ENCODE measurements at places on chromosomes 4 and X.
A peak's percentile ranks its signal among the peaks of the same experiment; 100 is the strongest.

DNA sequence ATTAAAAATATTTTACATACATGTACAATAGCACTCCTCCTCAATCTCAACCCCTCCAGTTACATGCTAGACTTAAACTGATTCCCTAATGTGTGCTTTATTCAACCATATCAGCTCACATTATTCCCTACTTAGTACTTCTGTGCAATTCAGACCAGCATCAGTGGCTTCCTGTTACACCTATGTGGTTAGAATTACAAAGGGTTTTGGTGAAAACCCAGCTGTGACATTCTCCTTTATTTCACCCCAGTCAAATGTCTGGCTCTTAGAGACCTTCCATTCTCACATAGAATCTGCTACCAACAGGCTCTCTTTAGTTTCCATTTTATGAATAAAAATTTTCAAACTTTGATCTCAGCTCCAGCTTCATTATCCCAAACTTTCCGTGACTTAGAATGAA lies 85.2 kb upstream of the SLC7A11 start:
- DNase-seq, result no peak

DNA sequence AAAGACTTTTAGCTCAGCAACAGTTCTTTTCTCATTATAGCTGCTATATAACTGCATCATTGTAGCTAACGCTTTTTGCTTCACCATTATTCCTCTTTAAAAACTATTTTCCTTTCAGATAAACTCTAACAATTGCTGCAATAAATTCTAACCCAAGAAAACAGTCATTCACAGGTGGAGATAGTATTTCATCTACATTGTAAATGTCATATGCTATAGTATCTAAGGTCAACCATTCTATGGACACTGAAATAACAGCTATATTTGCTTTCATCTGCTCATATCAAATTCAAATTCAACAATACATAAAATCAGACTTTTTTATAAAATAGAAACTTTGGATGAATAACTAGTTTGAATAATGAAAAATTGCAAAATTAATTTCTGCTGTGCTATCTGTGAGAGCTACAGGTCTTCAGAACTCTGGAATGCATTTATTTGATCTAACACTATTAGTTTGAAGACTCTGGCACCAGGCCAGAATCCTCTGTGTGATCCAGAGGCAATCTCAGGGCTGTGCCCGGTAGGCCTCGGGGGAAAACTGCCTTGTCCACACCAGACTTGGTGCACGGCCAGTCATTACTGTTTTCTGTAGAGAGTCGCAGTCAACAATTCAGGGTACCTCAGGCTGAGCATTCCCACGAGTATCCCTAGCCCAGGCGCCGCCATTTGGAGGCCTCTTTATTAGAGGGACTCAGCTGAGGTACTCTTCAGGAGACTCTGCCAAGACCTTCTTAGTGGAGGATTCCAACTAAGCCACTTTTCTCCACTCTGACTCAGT lies 332.4 kb downstream of the SLC7A11 start:
- no peak for DNase-seq

- no peak for DNase-seq
These were observed at the start of gene ESX1 for GRCh38 chrX:104254442-104255115. Gene ESX1, minus strand, starts transcription at chrX:104254933. Its CDS starts 84 bp downstream, at chrX:104254849.

- no peak for DNase-seq
These were observed 644.9 kb upstream of the PITX2 start for GRCh38 chr4:111267786-111268185.

DNA sequence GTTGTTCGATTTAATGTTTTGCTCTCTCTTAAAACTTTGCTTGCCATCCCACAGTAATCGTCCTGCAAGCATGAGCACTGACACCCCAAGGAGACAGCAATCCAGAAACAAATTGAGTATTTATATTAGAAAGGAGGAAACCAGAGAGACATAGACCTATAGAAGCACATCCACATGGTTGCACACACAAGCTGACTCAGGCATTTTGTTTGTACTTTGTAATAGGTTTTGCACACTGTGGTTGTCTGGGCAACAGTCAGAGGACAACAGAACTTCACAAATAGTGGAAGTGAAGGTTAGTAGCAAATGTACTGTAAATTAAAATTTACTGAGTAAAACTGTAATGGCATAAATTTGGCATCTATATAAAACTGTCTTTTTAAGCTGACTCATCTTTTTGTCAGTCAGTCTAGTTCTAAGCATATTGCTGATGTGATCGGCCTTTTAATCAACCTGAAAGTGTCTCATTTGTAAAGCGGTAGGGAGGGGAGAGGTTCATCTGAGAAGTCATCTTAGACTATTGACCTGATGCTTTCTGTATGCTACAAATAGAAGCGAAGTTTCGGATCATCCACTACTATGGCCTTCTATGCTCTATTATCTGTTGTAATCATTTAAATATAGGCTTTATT lies 1624.7 kb downstream of the ARAP2 start:
- no peak for DNase-seq

- no peak for DNase-seq
These were observed 143.7 kb upstream of the PABPC4L start for GRCh38 chr4:134345244-134345643.

- no peak for DNase-seq
These were observed 27.7 kb upstream of the PROM1 start for GRCh38 chr4:16111533-16111932.

- DNase-seq, result no peak
These were observed 149.6 kb upstream of the MID1 start for GRCh38 chrX:10769696-10770619.

- DNase-seq, result no peak
These were observed 49.5 kb downstream of the GAK start for GRCh38 chr4:882646-883045.

- DNase-seq, result peak; percentile 86
These were observed 10.7 kb downstream of the LIAS start for GRCh38 chr4:39469429-39470077.

GRCh38 chr4:6582889-6583490 lies 8.0 kb downstream of the MAN2B2 start:
- peak; percentile 30 for DNase-seq

- DNase-seq, result no peak
These were observed 43.2 kb downstream of the PGRMC2 start for GRCh38 chr4:128244379-128244778.

DNA sequence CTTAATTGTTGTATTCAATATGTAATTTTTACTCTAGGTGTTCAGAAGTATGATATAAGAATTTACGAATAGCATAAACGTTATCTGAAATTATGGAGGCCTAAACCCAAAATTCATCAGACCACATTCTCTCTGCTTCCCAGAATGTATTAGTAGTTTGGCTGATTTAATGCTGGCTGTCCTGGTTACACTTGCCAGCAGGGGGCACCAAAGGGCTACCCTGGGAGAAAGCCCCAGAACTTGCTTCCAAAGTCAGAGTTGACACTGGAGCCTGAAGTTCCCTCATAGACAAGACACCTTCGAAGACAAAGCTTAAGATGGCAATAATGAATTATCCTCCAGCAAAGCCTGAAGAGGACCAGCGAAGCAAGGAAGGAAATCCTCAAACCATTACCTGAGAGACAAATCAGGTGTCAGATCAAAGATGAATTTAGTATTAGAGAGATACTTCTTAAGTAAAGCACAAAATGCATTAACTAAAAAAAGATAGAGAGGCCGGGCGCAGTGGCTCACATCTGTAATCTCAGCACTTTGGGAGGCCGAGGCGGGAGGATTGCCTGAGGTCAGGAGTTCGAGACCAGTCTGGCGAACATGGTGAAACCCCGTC lies 11.3 kb upstream of the ANOS1 start:
- DNase-seq, result peak; percentile 34

- DNase-seq, result no peak
These were observed 98.2 kb downstream of the YIPF7 start for GRCh38 chr4:44553180-44553579.

DNA sequence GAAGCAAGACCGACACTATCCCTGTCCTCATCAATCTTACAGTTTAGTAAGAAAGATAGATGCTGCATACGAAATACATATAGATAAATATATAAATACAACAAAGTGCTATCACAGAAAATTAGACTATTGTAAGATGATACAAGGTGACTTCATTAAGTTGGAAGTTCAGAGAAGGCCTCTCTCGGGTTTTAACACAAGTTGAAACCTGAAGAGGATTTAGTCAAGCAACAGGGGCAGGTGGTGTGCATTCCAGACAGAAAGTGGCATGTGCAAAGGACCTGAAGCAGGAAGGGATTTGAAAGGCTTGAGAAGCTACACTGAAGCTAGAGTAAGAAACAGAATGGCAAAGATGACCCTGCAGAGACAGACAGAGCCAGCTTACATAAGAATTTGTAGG lies 36.5 kb downstream of the USP46 start:
- no peak for DNase-seq

GRCh38 chr4:183633476-183634400 lies 25.2 kb downstream of the RWDD4 start:
- DNase-seq, result no peak

DNA sequence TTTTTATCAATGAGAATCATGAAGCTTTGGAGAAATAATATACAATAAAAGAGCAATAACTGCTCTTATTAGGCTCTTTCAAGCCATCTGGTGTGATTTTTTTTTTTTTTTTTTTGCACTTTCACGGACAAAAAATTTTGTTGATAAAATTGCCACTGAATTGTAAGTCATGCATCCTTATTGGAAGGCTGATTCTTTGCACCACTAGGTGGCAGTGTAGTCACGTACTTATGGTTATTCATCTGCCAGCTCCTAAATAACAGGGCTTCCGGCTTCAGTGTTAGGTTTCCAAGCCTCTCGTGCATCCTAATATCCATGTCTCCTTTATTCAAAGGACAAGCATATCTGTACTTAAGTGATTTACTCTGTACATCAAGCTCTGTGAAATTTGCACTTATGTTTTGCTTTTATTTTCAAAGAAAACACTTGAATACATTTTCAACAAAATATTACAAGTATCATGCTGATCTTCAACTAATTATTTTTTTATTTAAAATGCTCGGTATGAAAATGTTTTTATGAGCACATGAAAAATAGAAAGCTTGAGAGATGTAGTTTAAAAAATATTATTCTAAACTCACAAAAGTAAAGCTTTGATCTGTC lies 1578.3 kb upstream of the TENM3 start:
- DNase-seq, result peak; percentile 79

- DNase-seq, result no peak
These were observed 19.1 kb upstream of the ABRAXAS1 start for GRCh38 chr4:83503974-83504373.

DNA sequence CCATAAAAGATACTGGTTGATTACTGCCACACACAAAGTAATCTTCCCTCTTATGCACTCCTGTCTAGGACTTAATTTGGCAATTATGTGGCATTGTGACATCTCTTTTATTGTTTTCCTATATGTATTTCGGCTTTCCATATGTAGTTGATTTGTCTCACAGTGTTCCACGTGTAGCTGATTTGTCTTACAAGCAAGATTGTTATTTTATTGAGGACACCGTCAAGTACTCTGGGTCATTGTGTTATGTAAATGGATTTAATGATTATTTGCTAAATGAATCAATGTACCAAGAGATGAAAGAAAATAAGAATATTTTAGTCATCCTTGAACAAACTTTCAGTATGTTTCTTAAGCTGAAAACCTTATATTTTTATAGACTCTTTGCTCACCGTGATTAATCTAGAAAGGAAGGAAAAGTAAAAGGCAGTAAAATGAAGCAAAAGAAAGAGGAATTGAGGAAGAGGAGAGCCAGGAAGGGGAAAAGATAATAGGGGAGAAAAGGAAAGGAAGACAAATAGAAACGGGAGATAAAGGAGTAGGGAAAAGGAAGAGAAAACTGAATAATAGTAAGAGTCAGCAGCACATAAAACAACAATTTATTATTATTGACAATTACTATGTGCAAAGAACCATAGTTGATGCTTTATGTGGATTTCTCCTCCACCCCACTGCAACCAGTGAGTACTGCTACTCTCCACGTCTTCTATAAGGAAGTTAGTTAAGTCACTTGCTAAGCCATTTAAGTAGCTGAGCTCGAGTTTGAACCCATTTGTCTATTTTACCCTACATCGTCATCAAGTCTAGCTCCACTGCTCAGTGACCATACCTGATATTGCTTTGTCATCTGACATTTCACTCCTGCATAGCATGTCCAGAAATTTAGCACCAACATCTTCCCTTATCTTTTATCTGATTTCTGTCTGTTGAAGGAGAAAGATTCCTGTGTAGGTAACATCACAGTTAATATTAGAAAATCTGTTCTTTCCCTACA lies 336.5 kb downstream of the BMPR1B start:
- DNase-seq, result no peak

DNA sequence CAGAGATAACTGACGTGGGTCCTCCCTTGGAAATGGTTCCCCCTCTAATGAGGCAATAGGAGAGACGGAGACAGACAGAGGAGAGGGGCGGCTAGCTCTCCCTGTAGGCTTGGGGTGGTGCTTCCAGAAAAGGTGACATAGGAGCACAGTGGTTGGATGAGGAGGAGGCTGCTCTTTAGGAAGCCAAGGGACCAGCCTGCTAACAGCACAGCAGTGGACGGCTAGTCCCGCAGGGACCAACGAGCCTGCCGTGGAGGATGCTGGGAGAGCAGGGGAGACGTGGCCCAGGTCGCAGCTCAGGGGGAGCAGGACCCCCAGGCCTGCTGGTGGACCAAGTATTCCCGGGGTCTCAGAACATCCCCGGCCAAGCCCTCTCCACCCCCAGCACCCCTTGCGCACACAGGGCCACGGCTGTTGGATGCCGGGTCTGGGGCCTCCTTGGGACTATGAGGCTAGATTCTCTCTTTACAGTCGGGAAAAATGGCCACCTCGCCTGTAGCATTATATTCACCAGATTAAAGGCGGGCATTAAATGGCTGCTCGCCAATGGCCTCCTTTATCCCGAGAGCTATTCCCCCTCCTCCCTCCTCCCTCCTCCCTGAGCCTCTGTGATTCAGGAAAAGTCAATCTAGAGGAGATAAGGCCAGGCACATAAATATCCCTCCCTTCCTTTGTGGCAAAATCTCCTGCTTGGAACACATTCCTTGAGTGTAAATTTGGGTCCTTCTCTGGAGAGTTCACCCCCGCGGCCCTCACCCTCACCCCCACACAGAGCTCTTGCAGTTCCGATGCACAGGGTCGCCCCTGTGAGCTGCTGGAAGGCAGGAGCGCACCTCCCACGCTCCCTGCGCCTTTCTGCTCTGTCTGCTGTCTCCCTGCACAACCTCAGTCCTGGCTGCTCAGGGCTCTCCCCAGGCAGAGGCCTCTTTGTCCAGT lies 30.5 kb upstream of the NSG1 start:
- no peak for DNase-seq

- no peak for DNase-seq
These were observed 3.4 kb upstream of the GK start for GRCh38 chrX:30649859-30650258.

DNA sequence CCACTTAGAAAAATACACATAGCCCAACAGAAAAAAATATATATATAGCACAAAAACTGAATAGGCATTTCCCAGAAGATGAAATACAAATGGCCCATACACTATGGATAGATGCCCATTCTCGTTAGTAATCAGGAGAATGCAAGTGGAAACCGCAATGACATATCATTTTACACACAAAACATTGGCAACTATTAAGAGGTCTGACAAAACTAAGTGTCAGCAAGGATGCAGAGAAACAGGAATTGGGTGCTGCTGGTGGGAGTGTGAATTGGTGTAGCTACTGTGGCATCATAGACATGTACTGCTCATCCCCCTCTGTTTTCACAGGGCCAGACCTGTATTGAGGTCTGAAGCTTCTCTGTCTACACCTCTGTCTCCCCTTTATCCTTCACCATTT lies 320.0 kb downstream of the IDS start:
- no peak for DNase-seq

- no peak for DNase-seq
These were observed 12.3 kb upstream of the SYTL5 start for GRCh38 chrX:37993837-37994619.

GRCh38 chr4:94813221-94813620 lies 55.5 kb downstream of the BMPR1B start:
- DNase-seq, result no peak

GRCh38 chr4:115514675-115515074 lies 401.3 kb upstream of the NDST4 start:
- DNase-seq, result no peak
